ENCODE measurements at places on chromosomes 3 and 15.

- DNase-seq = no peak
Observed at GRCh38 chr15:83012076-83012426, 612 bp upstream of the C15orf40 start.

- no peak for DNase-seq
Observed at GRCh38 chr3:41592753-41593510, 369.0 kb downstream of the ULK4 start.

GRCh38 chr3:73327052-73327451 lies 265.6 kb downstream of the EBLN2 start:
- no peak for DNase-seq

DNA sequence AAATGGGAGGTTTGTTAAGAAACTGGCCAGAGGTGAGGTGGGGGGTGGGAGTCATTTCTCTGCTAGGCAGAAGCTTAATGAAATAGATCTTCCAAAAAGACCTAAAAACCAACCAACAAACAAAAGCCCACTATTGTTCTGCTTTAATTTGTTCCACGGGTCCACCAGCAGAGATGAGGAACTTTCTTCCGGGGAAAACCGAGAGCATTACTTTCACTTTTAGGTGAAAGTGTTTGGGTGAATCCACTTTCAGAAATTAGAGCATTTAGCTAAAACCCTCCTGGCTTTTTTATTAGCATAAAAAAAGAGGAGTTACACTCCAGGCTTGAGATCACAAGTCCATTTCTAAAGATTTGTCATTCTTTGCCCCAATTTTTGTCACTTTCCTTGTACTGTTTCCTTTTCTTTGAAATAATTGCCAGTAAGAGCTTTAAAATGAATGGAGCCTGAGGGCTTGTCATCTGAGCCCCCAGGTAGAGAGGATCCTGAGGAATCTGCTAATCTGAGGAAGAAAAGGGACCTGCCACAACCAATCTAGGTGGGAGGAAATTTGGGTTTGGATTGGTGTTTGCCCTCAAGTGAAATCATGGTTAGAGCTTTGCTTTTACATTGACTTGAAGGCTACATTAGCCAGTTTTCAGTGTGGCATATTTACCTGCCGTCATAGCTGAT lies 667.6 kb downstream of the NAALADL2 start:
- DNase-seq = no peak

DNA sequence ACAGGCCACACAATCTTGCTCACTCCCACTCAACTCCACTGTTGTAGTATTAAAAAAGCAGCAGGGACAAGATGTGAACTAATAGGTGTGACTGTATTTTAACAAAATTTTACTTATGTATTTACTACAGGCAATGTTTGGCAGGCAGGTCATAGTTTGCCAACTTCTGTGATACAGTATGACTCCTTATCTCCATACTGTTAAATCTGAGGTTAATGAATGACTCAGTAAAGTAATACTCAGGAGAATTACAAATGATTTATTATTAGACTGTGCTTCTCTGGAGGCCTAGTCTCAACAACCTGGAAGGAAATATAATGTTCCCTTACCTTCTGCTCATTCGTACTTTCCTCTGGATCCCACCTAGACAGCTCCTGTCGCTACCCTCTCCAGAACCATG lies 258.6 kb upstream of the KCNMB2 start:
- no peak for DNase-seq

DNA sequence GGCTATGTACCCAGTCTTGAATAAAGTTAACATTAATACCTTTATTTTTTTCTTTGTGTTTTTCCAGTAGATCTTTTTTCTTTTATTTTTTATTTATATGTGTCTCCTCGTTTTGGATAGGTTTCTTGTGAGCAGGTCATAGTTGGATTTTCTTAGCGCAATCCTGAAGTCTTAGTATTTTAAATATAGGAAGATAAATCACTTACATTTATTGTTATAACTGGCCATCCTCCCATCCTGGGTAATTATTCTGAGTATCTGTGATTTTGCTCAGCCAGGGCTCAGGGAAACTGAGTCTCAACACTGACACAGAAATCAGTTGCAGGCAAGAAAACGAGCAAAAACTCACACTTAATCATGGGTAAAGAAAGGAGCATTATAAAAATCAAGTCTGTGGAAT lies 11.6 kb upstream of the SLCO3A1 start:
- no peak for DNase-seq

GRCh38 chr15:68696414-68697363 lies 117.9 kb downstream of the CORO2B start:
- no peak for DNase-seq

GRCh38 chr3:123511084-123511483 lies 62.2 kb upstream of the ADCY5 start:
- DNase-seq = no peak

DNA sequence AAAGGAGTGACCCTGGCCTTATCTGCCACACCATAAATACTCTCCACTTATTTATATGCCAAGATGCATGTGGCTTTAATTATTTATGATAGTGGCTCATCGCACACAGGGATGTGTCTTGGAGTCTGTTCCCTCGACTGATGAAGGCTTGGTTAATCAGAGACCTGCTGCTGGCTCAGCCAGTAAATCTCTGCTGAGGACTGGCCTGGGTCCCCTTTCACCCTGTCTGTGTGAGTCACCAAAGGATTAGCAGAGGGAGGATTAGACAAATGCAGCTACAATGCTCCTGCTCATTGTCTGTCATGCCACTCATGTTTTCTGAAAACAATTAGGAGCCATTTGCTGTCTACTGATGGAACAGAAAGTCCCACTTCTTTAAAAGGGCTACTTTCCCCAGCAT lies 226.8 kb downstream of the NTRK3 start:
- DNase-seq = no peak

DNA sequence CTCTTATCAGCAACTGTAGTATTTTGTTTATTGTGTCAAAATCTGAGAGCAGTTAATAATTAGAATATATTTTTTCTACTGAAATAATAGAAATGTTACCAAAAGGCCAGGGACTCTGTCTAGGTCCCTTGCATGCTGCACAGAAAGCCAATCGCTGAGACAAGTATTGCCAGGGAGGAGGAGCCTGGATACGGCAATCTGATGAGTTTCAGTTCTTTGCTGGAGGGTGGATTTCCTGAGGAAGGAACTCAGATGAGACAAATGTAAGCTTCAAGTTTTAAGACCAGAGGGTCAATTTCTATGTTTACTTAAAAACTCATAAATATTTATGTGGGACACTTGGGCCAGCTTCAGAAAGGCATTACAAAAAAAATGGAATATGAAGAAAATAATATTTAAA lies 252.2 kb downstream of the GABRG3 start:
- no peak for DNase-seq

DNA sequence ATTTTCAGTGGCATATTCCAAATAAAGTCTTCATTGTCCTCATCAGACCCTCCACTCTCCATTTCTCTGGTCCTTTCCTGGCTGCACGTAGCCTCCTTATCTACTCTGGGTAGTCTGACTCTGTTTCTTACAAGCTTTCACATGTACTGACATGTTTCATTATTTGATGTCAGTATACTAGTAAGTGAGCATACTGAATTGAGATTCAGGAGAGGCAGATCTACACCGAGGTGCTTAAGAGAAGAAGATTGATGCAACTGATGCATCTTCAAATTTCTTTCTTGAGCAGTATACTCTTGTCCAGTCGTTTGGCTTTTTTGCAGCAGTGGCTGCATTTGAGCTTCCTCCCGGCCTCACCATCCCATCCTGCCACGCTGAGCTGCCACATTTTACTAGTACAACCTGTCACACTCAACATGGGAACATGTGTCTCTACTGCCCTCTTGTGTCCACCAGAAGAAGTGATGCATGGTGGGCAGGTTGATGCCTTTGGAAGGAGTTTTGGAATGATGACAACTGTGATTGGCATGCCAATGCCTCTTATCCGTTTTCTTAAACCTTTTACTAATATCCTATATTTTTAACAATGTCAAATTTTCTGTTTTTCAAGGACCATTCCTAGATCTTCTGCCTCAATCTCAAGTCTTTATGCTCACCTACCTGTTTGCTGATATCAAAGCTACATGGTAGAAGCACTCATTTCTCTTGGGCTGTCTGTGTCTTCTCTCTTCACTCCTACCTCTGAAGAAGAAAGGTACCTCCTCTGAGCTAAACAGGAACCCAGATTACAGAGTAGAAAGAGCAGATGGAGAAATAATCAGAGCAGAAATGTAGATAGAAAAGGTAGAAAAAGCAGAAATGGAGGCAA lies 38.7 kb downstream of the GUCA1C start:
- peak; percentile 72 for DNase-seq

DNA sequence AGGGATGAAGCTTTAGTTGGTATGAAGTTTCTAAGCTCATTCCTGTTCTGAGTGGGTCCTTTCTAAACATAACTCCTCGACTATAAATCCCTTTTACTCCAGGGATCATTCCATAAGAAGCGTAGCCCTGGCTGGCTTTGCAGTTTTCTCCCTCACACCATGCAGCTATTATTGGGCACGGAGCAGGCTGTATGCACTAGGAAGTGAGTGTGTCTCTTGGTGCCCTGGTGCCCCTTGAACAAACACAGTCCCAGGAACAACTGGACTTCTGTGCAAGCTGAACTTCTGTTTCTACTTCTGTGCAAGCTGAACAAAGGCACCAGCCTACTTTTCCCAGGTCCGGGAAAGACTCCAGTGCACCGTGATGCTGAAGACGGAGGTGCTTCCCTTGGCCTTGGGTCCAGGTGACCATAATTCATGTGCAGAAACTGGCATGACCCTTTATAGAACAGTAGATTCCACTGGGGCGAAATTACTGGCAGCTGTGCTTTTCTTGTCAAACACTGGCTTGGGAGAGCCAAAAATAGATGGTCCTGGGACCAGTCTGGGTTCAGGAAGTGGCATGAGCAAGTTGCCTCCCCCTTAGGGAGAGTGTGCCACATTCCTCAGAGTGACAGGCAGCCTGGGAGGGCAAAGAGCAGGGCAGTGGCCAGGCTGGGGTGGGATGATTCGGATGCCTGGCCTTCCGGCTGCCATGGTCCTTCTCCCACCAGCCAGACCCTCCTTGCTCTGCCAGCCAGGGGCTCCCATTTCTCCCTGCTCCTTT lies 127.2 kb downstream of the SLCO3A1 start:
- DNase-seq = no peak

GRCh38 chr15:100570275-100570674 lies 31.7 kb downstream of the LINS1 start:
- no peak for DNase-seq

All from CD8-positive, alpha-beta T cell (primary cell).